ENCODE measurements at places on chromosomes 7 and 10.

DNA sequence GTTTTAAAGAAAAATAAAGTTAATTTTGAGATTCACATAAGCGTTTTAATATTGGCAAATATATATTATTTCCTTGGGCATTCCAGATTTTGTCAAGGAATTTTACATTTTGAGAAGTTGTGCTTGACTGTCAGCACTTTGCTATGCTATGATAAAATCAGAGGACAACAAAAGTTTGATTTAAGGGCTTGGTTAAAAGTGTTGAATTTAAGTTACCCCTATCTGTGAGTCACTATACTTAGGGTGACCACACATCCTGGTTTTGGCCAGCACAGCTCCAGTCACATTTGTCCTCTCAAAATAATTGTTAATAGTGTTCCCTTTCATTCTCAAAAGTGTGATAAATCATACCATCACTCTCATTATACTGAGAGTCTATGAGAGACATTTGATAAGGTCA is 34.2 kb upstream of the ANK3 start:
- DNase-seq = no peak

- no peak for DNase-seq
These were observed 75.3 kb downstream of the GLI3 start for GRCh38 chr7:42161719-42162118.

DNA sequence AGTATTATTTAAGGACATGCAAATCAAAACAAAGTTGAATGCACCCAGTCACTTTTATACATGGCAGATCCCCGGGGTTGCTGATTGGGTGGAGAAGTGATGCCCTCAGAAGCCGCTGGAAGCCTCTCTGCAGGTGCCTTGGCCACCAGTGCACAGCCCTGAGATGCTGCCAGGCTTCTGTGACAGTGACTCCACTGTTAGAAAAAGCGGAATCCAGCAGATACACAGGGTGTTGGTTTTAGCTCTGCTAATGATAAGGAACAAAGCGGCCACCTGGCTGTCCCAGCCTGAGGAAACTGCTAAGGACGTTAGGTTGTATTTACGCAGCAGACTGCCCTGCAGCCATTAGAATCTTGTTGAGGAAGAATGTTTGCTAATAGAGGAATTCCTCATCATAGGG is 47.5 kb downstream of the JAKMIP3 start:
- no peak for DNase-seq

GRCh38 chr7:82740246-82740848 is 296.8 kb upstream of the CACNA2D1 start:
- no peak for DNase-seq

DNA sequence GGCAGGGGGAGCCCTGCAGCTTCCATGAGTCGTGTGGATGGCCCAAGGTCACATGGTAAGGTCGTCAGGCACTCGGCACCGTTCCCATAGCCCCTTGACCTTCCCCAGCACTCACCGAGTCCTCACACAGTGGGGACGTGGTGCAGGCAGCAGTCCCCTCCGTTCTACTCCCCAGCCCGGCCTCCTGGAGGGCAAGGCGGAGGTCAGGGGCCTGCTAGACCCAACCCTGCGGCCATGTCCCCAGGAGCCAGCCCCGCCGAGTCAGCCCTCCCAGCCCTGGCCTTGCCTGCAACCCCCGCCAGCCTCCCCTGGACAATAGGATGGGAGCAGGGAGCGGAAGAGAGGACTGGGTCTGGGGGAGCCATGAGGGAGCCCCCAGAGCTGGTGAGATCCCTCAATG is 65.2 kb downstream of the ELFN1 start:
- no peak for DNase-seq

DNA sequence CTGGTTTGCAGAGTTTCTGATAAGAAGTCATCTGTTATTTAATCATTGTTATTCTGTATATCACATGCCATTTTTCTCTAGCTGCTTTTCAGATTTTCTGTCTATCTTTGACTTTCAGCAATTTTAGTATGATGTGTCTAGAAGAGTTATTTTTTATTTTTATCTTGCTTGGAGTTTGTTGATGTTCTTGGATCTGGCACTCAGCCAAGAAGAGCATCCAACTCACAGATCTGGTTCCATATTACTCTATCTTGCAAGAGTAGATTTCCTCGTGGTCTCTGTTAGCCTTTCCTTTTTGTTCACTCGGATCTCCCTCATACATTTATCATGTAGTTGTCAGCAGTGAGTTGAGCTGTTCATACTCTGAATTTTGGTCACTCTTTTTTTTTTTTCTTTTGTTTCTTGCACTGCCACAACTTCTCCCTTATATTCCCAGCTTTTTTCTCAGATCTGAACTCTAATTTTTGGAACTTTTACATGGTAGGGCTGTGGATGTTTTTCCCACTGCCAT is 54.8 kb upstream of the CALCR start:
- no peak for DNase-seq

DNA sequence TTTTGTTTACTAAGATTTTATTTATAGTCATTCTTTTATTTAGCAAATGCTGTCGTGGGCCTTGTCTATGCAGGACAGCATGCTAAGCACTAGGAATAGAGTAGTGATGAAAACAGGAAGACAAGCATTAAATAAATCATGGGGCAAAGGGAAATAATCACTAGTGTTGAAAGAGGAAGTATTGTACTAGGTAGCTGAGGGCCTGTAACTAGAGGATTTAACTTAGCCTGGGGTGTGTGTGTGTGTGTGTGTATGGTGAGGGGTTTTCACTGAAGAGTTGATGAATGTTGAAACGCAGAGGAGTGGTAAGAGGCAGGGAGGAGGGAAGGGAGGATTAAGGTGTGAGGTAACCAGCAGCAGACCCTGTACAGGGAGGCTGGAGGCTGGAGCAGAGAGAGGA is 446.4 kb downstream of the SDK1 start:
- DNase-seq = no peak

- DNase-seq = no peak
These were observed 43.0 kb downstream of the TNS3 start for GRCh38 chr7:47538846-47539311.

- DNase-seq = no peak
These were observed 3.8 kb downstream of the URGCP start for GRCh38 chr7:43902542-43903054.

- no peak for DNase-seq
These were observed 61.0 kb upstream of the TMEM248 start for GRCh38 chr7:66859794-66860645.

DNA sequence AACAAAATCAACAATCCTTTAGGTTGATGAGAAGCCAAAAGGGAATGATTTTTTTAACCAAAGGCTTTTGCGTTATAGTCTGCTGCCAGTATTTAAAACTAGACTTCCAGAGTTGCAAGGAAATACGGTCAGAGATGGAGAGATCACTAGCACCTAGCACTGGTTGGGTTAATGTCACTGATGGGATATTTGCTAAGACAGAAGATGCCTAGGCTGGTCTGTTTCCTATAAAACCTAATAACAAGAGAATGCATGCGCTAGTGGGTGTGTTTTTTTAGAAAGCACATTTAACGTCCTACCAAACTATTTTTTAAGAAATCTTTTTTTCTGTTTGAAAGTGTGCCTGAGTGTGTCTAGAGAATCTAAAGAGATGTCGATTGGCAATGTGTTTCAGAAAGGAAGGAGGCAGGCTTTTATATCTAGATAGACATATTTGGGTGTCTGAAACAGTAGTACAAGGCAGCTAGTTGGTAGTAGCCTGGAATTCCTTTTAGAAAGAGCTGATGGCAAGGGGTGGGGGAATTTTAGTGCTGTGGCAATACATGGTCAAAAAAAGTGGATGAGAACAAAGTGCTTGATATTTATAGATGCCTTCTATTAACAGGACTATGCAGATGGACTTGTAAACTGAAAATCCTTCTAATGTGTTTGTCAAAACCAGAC is 863 bp downstream of the CALD1 start:
- DNase-seq = no peak

- no peak for DNase-seq
These were observed 52.1 kb upstream of the JCAD start for GRCh38 chr10:30111340-30112022.

DNA sequence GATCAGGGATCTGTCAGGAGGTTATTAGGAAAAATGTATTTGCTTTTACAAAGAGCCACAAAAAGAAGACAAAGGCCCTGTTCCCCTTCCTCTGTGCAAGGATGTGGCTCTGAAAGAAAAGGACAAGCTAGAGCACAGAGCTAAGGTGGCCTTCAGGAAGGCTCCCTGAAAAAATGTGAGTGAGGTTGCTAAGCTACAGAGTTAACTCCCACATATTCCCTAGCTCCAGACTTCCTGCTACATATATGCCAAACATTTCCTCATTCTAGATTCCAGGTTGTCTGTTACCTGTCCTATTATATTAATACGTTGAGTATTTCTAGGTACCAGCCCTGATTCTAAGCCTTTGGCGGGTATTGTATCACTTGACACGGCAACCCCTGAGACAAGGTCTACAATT is 369.0 kb downstream of the PARD3 start:
- DNase-seq = no peak

DNA sequence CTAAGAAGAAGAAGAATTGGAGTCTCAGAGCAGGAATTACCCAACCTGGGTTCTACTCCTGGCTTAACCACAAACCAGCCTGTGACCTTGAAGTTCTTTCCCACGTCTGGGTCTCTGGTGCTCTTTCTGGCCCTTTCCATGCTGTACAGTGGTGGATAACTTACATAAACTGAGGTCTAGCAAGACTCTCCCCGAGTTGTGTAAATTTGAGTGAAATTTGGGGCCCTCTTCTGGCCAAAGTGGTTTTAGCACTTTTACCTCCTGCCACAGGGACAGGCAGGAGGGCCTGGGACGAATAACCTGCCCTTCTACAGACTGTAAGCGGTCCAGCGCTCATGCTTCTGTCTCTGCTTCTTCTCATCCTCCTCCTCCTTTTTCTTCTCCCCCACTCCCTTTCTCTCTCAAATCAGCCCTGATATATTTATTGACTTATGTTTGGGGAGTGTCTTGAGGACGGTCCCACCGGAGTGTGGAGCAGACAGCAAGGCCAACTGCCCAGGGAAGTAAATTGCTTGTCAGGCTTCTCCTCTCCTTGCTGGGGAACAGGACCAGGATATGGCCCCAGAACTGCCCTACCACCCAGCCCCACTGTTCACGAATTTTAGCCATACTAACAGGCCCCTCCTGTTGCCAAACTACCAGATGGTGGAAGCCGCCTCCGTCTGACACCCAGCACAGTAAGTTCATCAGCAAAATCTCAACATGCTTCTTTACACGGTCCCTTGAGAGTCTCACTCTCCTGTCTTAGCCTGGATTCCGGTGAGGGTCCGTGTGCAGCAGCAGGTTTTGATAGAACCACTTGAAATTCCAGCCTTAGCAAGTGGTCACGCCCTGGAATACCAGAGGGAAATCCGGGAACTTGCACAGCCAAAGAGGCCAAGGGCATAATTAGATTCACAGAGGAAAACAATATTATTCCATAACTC is 4.0 kb upstream of the SH3PXD2A start:
- no peak for DNase-seq

DNA sequence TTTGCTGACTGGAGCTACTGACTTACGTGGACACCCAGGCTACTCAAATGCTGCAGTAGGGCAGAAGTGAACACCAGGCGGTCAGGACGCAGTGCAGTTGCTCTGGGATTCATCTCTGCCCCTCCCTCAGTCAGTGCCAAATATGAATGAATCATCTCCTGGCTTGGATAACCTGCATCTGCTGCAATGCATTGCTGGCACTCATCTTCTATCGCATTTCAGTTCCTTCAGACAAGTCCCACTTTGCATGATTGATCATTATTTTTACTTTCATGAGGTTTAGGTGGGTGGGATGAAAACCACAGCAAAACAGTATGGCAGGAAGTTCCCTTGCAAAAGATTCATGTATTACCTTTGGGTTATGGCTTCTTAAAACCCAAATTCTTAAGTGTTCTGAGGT is 224.6 kb upstream of the NRP1 start:
- no peak for DNase-seq

- DNase-seq = no peak
These were observed 80.7 kb downstream of the UBE2H start for GRCh38 chr7:129872054-129872453.

DNA sequence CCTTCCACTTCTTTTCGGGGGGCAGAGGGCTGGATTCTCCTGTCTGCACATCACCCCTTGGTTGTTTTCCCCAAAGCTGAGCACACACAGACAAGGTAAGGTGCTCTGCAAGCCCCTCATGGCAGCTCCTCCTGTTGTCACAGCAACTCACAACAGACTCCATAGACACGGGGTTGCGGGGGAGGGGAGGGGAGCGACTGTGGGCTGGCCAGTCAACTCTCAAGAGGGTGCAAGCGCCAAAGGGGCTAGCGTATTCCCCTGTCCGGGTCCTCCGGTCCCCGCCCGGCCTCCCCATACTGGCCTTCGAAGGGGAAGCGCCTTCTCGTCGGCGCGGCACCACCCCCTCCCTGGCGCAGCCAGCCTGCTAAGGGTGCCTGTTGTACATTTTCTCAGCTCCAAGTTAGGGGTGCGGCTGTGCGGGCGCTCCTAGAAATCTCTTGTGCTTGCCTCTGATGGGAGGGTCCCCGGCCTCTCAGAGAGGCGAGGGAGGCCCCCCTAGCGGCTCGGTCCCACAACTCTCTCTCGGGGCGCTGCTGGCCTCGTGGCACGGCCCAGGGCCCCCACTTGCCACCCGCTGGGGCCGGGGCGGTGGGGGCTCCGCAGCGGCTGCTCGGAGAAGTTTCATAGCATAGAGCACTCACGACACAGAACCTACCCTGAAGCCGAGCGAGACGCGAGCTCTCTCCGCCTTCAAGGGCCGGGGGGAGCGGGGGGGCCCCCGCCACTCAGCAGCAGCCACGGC is 498 bp downstream of the RHOBTB1 start:
- DNase-seq = no peak

GRCh38 chr10:14560274-14560673 is 214.4 kb downstream of the FAM107B start:
- no peak for DNase-seq

GRCh38 chr7:2759736-2760097 is 71.7 kb downstream of the AMZ1 start:
- DNase-seq = no peak

GRCh38 chr7:122303531-122304318 is 825 bp downstream of the FEZF1 start:
- DNase-seq = no peak

DNA sequence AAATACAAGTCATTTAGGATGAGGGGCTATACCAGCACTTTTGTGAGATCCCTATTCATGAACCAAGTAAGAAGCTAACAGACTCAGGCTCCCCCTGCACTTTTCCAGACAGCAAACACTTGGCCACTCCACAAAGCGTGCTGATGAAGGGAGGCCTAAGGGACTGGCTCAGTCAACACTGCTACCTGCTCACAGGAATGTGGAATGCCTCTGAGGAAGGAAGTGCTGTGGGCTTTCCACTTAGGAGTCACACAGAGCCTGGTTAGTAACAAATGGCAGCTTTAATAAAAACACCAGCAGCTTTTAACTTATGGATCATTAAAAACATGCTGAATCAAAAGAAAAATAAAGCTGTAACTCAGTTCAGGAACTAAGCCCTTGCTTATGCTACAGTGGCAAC is 15.0 kb downstream of the UROS start:
- no peak for DNase-seq

- DNase-seq = no peak
These were observed 92.2 kb downstream of the C10orf105 start for GRCh38 chr10:71627230-71627939.

Data from cortex of kidney (tissue), 1 donor.